ENCODE measurements at places on chromosomes 6 and 20.

GRCh38 chr20:16390991-16391390 is 182.3 kb downstream of the KIF16B start:
- no peak for DNase-seq

GRCh38 chr20:20366551-20366875 is 1.4 kb upstream of the INSM1 start:
- DNase-seq, result no peak

- DNase-seq, result no peak
These were observed 34.1 kb downstream of the PRPH2 start for GRCh38 chr6:42688281-42688680.

- DNase-seq, result no peak
These were observed 16.1 kb upstream of the LAMP5 start for GRCh38 chr20:9498322-9498721.

DNA sequence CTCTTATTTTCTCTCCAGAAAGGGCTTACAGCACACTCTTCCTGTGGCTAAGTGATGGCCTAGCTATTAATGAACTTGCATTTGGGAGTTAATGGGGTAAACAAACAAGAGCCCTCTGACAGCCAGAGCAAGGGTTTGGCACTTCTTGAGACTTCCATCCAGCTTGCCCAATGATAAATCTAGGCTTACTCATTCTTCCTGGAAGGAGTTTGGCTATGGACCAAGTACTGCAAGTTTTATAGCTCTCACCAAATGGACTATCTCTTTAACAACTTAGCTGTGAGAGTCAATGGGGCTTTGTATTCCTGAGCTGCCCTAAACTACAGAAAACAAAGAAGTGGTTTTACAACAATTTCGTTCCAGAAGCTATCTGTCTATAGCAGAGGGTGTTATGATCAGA is 16.7 kb upstream of the PI3 start:
- DNase-seq, result peak; percentile 13

GRCh38 chr6:166786704-166787293 is 159.7 kb upstream of the RPS6KA2 start:
- DNase-seq, result peak; percentile 19

- DNase-seq, result no peak
These were observed 949.9 kb upstream of the FLRT3 start for GRCh38 chr20:15287329-15287728.

DNA sequence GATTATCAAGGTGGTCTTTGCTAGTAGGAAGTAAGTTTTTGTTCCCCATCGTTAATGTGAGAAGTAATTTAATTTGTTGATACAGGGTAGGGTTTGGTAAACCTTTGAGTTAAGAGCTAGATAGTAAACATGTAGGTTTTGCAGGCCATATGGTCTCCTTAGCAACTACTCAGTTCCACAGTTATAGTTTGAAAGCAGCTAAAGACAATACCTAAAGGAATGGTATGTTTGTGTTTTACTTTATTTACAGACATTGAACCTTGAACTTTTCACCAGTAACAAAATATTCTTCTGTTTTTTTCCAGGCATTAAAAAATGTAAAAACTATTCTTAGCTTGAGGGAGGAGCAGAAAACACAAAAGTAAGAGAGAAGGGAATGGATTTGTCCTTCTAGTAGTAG is 1.7 kb downstream of the CAP2 start:
- no peak for DNase-seq

DNA sequence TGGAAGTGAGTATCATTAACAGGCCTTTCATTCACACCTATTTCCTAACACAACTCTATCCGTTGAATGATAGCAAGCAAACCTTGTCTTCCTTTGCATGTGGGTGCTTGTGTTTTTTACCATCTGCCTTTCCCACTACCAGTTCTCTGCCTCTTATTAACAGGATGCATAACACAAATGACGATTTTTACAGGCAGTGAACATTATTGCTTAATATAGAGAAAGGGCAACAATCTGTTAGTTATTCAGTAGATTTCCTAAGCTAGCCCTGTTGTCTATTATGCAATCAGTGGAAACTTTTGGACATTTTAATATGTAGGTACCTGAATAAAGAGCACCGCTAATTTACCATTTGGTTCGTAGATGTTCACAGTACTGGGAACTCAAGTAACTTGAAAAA is 348.8 kb upstream of the PLCB4 start:
- DNase-seq, result no peak

- DNase-seq, result no peak
These were observed 311.4 kb downstream of the TFAP2C start for GRCh38 chr20:56940466-56940865.

DNA sequence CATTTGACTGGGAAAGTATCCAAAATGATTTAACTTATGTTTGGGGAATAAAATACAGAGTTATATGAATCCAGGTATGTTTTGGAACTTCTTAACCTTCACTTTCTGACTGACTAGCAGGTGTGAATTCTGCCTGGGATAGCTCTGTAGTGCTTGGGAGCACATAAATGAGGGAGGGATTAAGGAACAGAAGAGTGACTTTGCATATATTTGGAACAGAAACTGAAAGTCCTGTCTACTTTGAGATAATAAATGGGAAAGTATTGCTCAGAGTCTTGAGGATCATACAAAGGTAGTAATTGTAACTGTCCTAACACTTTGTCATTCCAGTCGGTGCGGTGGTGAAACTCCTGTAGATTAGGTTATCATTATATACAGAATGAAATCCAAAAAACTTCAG is 317.6 kb downstream of the RIMS1 start:
- no peak for DNase-seq

GRCh38 chr6:74346936-74347535 is 651.0 kb downstream of the CD109 start:
- no peak for DNase-seq

DNA sequence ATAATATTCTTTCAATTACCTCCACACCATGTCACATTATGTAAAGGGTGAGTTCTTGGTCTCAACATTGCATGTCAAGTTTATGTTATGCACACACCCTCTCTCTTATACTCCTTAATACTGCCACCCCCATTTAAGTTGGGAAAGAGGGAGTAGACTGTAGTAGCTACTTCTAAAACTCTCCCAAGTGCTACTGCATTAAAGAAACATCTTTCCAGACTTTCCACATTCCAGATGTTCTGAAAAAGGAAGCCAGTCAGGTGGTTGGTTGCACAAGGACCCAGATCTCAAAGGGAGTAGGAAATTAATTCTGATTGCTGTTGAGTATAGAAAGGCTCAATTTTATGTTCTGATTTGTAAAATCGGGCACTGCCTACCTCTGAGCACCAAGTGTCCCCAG is 419.5 kb downstream of the CD83 start:
- DNase-seq, result no peak

DNA sequence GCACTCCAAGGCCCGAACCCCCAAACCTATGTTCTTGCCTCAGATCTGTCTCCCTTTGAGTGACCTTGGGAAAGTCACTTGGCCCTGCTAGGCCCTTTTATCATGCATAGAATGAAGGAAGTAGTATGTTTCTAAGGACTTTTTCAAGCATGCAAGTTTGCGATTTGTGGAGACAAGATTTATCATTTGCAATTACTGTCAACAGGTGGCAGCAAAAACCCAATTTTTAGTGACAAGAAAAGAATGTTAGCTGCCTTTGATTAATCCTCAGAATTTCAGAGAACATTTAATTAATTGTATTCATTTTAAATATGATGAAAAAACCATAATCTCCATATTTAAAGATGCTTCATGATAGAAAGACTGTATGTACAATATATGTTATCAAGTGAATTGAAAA is 28.3 kb upstream of the PREP start:
- DNase-seq, result no peak

- DNase-seq, result no peak
These were observed 107.7 kb downstream of the ZDHHC14 start for GRCh38 chr6:157488716-157489118.

GRCh38 chr20:60011512-60012507 is 53.6 kb downstream of the CDH26 start:
- DNase-seq, result no peak

- DNase-seq, result no peak
These were observed 8.5 kb downstream of the ABCC10 start for GRCh38 chr6:43435682-43436437.

DNA sequence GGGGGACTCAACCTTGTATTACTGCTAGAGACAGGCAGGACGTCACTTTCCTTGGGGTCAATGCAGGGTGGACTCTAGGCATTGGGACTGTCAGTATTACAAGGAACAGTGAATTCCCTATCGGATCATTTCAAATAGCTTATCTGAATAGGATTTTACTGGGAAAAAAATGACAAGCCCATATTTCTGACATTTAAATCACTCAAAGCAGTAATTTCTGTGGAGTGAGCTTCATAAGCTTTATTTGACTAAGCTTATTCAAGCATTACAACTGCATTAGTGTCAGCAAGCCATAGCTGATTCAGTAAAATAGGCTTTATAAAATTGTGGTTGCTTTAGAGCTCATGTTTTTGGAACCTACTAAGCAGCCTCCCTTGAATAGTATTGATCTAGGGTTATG is 44.3 kb downstream of the TRDN start:
- DNase-seq, result no peak

DNA sequence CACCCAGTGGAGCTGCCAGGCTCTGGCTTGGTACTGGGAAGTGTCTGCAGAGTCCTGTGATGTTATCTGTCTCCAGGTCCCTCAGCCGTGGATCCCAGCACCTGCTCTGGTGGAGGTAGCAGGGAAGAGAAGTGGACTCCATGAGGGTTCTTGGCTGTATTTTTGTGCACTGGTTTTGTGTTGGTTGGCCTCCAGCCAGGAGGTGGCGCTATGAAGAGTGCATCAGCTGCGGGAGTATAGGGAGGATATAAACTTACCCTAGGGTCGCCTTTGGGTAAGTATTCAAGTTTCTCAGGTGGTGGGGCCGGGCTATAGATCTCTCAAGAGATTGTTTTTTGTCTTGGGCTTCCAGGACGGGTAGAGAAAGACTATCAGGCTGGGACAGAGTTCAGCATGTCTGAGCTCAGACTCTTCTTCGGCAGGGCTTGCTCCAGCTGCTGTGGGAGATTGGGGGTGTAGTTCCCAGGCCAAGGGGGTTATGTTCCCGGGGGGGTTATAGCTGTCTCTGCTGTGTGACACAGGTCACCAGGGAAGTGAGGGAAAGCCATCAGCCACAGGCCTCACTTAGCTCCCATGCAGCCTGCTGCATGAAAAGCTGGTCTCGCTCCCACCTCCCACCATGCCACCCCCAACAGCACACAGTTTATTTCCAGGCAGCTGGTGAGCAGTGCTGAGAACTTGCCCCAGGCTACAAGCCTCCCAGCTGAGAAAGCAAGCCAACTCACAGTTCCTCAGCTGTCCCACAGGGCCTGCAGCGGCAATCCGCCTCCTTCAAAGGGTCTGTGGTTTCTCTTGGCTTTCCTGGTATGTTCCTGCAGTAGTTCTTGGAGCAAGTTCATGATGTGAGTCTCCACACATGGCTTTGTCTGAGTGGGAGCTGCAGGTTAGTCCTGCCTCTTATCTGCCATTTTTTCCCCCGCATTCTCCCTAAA is 115.7 kb downstream of the AIG1 start:
- DNase-seq, result no peak

DNA sequence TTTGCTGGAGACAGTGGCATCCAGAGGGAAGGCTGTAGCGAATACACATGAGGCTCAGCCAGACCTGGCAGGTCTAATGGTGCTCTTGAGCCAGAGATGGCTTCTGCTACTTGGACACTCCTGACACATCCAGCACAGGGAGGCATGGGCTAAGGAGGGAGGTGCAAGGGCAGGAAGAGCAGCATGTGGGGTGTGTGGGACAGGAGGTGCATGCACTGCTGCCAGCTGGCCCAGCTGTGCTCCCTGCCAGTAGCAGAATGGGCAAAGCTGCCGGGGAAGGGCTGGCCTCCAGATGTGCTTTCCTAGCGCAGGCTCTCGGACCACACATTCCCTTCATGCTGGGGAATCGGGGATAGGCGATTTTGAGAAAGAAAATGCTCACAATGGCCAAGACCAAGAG is 309.2 kb downstream of the CDC5L start:
- DNase-seq, result no peak

GRCh38 chr6:129908356-129908755 is 47.2 kb upstream of the TMEM244 start:
- DNase-seq, result no peak

DNA sequence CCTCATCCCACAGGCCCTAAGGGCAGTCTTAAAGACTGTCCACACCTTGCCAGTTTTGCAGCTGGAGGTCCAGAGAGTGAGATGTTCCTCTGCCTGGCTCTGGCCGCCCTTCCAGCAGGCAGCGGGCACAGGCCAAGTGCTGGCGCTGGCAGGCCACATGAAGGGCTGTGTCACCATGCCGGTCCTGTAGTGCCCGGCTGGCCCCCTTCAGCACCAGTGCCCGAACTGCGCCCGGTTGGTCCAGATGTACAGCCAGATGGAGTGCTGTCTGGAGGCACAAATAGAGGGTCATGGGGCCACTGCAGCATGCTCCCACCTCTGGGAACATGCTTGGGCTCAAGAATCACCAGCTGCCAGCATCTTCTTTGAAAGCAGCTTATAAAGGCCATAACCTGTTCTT is 3.8 kb downstream of the NFKBIE start:
- no peak for DNase-seq

DNA sequence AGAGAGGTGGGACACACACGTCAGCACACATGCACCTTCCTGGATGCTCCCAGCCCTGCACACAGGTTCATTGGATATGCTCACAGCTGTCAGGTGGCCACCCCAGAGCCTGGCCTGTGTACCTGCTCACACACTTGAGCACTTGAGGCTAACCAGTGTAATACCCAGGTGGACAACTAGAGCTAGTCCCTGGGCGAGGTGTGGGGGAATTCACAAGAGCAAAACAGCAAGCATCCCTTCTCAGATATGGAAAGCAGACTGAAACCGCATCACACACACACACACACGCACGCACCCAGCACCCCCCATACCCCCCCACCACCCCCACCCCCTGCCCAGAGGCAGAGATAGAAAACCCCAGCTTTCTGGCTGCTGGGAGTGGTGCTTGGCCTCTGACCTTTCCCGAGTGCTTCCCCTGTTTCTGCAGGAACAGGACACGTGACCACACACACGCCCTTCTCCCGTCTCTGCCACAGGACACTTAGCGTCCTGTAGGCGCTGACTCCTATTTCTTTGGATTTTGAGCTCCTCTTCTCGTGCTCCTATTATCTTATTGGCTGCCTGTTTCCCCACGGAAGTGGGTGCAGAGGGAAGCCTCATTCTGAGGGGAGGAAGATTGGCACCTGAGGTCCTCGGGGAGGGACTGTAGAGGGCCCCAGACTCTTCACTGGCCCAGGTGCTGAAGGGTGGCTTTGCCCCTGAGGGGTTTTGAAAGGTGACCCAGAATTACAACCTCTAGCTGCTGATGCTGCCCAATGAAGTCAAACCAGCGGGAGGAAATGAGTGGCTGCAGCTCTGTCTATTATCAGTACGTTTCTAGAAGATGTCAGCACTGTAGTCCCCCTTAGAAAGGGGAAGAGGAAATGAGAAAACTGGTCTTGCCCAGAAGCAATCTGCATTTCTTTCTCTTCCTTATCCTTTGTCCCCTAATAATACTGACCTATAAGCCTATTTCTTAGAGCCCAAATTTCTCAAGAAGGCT is 65.8 kb downstream of the SYTL3 start:
- DNase-seq, result no peak
